Stimulated activated naive CD4-positive, alpha-beta T cell treated with Interleukin-2 at 50 U/mL for 16 hours (primary cell): ENCODE measurements at places on chromosomes 3 and 15.

GRCh38 chr3:10614168-10614567 lies 108.8 kb upstream of the ATP2B2 start:
- no peak for DNase-seq

GRCh38 chr3:157094751-157095480 lies 65.0 kb downstream of the CCNL1 start:
- no peak for DNase-seq

GRCh38 chr3:142652826-142653292 lies 56.7 kb downstream of the PLS1 start:
- no peak for DNase-seq

- no peak for DNase-seq
These were observed 452.1 kb upstream of the RASGRP1 start for GRCh38 chr15:39016706-39017105.

GRCh38 chr15:85010386-85011159 lies 28.9 kb downstream of the PDE8A start:
- DNase-seq: no peak

GRCh38 chr15:39851500-39852092 lies 68.5 kb downstream of the GPR176 start:
- DNase-seq: no peak

DNA sequence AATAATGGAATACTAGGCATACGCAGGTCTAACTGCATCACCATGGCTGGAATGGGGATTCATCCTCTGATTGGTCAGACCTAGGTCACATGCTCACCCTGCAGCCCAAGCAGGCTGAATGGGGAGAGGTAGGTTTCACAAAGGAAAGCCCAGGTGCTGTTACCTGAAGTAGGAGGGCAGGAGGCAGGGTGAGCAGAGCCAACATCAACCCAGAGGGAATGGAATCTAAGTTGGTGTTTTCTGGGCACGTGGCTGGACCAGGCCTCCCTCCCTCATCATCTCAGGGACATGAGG lies 6.7 kb upstream of the H1-8 start:
- DNase-seq: no peak

DNA sequence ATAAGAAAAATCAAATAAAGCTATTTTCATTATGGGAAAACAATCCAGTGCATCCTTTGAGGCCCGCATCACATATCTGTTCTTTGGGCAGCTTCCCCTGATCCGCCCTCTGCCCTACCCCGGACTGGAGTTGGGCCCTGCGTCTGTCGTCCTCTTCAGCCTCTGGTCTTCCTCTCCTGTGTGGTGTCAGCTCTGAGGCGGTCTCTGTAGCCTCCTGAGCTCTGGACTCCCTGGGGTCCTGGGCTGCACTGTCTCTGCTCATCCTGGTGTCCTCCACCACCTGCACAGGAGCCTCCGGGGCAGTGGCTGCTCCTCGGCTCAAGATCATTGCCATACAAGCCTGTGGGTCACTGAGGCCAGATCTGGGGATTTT lies 7.4 kb upstream of the SNX22 start:
- DNase-seq: no peak

DNA sequence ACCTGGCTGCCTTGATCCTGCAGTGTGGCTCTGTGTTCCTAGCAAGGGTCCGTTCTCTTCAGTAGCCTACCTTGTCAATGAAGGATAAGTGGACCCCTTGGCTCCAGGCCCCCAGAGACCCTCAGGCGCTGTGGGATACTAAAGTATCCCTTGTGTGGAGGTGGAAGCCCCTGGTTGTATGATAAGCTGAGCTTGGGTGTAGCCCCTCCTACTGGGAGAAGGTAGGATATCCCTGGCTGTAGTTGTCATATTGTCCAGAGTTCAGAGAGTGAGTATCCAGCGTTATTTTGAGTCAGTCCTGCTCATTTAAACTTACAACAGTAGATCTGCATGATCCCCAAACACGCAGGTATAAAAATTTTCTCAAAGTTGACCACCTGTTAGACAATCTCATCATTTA lies 496.8 kb downstream of the CNTN4 start:
- DNase-seq: no peak

DNA sequence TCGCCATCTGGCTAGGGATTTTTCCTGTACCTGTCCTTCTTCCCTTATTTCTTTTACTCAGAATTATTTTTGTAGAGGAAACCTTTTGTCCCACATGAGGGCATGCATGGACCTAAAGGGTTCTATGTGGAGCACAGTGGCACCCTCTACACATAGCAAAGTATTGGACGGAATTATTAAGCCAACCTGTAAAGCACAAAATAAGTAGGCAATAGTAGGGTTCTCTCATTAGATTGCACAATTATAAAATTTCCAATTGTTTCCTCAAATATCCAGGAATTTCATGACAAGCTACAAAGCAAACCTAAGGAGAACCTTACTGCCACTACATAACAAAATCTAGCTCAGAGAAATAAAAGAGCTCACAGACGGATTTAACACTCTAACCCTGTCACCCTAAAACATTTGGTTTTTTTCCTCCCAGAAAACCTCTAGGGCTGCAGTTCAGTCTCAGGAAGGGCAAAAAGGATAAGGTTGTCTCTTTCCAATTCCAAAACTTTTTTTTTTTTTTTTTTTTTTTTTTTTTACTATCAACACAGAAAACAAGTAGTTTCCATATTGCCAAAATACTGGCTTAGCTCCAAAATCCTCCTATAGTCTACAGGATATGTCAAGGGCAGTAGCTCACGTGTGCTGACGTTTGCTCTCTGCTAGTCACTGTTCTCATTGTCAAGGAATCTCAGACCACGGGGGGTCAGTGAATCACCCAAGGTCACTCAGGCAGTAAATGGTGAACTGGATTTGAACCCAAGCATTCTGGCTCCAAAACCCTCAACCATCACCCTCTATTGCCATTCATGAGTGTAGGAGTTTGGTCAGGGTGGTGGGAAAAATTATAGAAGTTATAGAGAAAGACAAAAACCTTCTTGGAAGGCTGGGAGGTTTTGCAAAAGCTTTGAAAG lies 52.3 kb downstream of the NCEH1 start:
- DNase-seq: no peak

DNA sequence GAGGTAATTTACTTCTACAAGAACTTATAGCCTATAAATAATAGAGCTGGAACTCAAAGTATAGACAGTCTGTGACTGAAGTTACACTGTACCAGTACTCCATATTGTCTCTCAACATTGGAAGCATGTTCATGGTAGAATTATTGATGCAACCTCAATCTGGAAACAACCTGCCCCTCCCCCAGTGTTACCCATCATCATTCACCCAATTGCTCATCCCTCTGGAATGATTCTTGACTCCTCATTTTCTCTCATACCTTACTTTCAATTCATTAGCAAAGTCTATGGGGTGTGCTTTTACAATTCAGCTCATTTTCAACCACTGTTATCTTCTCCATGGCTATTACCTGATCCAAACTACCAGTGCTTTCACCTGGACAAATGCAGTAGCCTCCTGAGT lies 151.7 kb downstream of the CPNE4 start:
- DNase-seq: no peak

GRCh38 chr3:133540896-133541674 lies 32.4 kb upstream of the CDV3 start:
- DNase-seq: no peak
